ENCODE measurements at places on chromosomes 3 and 15. TPM values are rescaled to one million over a fixed set of nuclear protein-coding genes. Genes with fewer than 3 reads are reported as not detected.

HDAC11 gene
- total RNA-seq: 27.6 TPM

ASB14 gene
- 0.41 TPM for total RNA-seq

STAC gene
- 0.13 TPM for total RNA-seq

DNA sequence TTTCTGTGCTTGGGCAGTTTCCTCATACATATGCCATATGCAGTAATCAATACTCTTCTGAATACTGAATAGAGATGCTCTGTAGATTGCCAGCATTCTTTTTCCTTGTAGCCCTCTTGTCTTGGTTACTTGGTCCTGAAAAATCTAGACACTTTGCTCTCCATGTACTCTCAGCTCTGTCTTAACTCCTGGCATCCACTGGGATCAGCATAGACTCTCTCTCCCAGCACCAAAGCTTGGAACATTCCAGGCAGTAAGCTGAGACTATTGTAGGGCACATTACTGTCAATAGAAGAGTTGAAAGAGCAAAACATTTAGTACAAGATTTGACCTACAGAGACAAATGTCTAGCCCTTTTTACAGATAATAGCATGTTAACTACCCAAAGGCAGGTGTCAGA, 1100.3 kb downstream of the TBL1XR1 start:
- DNase-seq: no peak

DNA sequence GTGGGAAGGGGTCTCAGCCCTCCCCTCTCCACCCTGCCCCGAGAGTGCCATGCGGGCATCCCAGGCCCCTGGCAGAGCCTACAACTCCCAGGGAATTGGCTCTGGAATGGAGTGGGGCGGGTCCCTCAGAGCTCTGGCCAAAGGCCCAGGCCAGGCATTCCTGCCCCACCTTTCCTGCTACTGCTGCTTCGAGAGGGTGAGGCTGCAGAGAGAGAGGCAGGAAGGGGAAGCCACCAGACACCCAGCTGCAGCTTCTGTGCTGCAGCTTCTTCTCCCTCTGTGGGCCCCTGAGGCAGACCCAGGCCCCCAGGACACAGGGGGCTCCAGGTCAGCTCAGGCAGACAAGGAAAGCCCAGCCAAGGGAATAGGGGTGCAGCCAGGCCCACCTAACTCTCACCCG, 2.7 kb downstream of the ALS2CL start:
- DNase-seq: peak; percentile 73

DNA sequence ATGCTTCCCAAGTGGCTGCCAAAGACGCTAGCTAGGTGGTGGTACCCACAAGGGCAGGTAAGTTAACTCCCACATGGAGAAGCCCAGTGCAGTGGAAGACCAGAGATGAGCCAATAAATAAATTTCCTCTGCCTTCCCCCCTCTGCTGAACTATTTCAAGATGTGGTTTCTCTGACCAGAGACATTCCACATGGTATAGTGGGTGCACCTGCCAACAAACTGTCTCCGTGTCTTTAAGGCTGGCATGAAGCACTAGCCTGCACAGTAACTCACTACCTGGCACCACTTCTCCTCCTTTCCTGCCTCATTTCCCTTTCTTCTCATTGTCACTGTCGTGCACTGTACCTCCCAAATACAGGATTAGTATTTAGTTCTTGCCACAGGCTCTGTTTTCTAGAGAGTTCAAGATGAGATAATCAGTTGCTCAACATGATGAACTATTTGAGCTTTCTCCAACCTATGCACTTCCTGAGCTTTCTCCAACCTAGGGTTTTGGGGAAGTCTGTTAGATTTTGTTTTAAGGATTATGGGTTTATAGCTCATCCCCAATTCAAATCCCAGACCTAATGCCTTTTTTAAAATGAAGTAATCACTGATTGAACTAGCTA, 8.4 kb upstream of the CRTAP start:
- DNase-seq: no peak

- peak; percentile 10 for DNase-seq
These were observed 88.6 kb downstream of the LRIG1 start for GRCh38 chr3:66411961-66412887.

DNA sequence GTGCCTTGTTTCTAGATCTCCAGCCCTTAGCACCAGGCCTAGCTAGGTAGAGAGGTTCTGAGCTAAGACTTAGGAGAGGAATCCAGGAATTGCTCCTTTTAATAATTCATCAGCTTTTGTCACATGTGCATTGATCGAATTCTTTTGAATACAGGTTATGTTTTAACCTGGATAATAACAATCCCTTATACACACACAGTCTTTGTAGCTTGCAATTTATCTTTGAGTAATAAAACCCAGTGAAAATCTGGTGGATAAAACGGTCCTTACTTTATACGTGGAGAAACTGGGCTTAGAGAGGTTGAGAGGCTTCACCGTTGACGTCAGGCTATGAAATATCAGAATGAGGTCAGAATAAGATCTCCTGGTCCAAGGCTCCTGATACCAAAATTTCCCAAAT, 7.2 kb upstream of the SCN10A start:
- DNase-seq: no peak

GRCh38 chr3:37450561-37450960, 276.2 kb upstream of the LRRFIP2 start:
- DNase-seq: no peak

GRCh38 chr3:58023531-58023930, 15.3 kb downstream of the FLNB start:
- no peak for DNase-seq

Data from left cardiac atrium (tissue), 4 donors.